T-helper 1 cell (primary cell): ENCODE measurements at places on chromosomes 4 and X.

DNA sequence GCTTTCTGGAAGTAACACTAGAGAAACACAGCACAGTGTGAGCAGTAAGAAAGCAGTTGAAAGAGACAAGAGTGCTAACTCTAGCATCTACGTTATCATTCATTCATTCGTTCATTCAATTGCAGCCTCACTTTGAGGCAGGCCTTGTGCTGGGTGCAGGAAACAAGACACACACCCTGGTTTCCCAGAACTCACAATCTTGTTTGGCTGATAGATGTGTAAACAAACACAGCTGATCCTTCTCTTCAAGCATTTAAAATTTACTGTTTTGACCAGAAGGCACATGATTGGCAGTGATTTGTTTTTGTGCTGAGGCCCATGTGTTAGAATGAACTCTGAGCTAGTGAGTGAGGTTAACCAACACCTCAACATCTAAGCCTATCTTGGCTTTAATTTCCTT is 20.4 kb upstream of the TBC1D9 start:
- DNase-seq = no peak

DNA sequence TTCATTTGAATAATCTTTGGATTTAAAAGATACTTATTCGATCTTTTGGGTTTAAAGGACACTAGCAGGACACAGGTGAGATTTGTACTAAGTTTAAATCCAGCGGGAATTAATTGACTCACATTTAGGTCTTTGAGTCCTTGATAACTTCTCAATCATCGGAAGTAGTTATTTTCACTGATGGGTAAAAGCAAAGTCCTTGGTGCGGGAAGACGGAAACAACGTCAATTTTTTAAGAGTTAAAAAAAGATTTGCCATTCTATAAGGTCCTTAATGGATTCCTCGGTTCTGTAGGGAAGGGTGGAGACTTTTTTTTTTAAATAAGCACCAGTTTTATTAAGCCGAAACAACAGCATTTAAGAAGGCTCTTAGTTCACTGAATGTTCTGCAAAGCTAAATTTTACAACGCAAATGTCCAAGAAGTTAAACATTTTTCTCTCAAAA is 2.9 kb downstream of the TMSB4X start:
- DNase-seq = no peak

- no peak for DNase-seq
Observed at GRCh38 chr4:88779431-88779830, 81.8 kb upstream of the NAP1L5 start.

DNA sequence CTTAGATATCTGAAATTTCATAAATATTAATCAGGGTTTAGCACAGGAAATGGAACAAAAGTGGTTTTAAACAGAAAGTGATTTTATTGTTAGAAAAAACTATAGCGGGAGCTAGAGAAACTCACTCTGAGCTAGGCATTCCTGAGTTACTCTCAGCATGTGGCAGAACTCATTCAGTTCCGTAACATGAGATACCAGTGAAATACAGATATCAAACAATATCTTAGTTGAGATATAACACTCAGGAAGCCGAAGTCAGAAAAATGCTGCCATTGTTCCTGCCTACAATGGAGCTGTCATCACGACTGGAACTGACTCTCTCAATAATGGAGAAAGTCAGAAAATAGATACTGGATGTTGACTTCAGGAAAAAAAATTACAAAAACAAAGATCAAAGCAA is 1428.7 kb downstream of the PCDH18 start:
- DNase-seq = no peak

DNA sequence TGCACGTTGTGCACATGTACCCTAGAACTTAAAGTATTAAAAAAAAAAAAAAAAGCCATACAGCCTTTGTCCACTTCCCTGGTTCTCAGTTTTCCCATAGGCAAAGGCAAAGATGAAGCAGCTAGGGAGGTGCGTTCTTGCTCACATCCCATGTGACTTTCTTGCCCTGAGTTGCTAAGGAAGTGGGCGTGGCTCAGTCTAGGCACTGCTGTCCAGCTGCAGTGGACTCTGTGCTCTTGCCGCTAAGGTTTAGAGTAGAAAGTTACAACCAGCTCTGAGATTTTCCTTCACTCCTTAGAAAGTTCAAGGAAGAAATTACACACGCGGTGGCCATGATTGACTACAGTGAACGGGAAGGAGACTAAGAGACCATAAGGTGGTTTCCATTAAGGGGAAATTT is 144.7 kb downstream of the NAA11 start:
- DNase-seq = no peak

GRCh38 chr4:186104114-186104889 is at the start of gene FAM149A:
FAM149A (plus strand) TSS chr4:186104704.
- DNase-seq = peak; percentile 37

GRCh38 chr4:139282065-139282720 is 2.2 kb upstream of the MGARP start:
- no peak for DNase-seq

DNA sequence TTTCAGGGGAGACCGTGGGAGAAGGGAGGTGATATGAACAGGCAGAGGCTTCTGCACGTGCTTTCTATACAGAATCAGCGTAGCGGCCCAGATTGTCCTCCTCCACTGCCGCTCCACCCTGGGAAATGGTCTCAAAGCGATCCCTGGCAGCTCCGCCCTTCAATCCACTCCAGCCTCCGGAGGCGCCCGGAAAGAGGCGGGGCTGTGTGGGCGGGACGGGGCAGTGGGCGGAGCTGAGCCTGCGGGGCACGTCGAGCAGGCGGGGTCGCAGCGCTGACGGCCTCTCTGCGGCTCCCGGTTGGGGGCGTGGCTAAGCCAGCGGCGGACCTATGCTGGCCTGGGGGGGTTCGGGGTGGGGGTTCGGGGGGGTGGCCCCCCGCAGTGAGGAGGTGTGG is 210 bp upstream of the SMIM10L2A start:
- peak; percentile 78 for DNase-seq

- DNase-seq = no peak
Observed at GRCh38 chrX:109635146-109635545, 10.2 kb upstream of the KCNE5 start.

- no peak for DNase-seq
Observed at GRCh38 chrX:132776486-132777210, 181.8 kb downstream of the HS6ST2 start.

- no peak for DNase-seq
Observed at GRCh38 chrX:40094900-40095582, 2.7 kb downstream of the BCOR start.

- peak; percentile 8 for DNase-seq
Observed at GRCh38 chr4:1592068-1592708, 91.9 kb downstream of the FAM53A start.

DNA sequence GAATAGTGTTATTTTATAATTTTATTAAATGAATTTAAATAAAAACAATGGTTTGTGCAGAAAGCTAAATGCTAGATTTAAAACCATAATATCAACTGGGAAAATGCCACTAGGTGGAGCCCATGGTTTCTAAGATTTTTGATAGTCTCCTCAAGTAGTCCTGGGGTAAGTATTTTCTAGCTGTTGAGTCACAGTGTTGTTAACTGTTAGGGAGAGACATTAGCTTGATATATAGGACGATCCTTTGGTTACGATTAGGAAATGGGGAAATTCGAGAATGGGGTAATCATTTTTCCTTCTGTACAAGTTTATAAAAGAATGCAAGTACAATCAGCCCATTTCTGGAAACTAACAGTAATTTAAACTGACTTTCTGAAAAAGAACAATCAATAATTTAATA is 378.4 kb downstream of the ANKRD50 start:
- no peak for DNase-seq

GRCh38 chr4:183326853-183327252 is 4.6 kb upstream of the CLDN24 start:
- no peak for DNase-seq

GRCh38 chr4:99642725-99643489 is 14.7 kb downstream of the C4orf54 start:
- DNase-seq = no peak

GRCh38 chr4:2248044-2248780 is 6.3 kb upstream of the HAUS3 start:
- DNase-seq = no peak

- no peak for DNase-seq
Observed at GRCh38 chrX:13855689-13856450, 39.0 kb upstream of the GPM6B start.

DNA sequence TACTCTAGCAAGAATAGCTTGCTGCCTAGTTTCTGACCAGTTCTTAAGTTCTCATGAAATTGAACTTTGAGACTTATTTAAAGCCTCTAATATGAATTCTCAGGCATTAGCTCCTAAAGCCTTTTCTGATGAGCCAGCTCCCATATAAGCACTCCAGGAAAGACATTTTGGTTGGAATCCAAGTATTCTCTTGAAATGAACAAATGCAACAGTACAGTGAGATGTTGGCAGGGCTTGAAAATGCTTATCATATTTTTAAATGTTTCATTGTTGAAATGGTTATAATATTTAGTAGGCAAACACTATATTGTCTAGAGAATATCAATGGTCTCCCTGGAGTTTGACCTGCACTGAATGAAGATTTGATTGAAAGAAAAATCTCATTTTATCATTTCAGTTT is 240.3 kb downstream of the ANK2 start:
- no peak for DNase-seq

DNA sequence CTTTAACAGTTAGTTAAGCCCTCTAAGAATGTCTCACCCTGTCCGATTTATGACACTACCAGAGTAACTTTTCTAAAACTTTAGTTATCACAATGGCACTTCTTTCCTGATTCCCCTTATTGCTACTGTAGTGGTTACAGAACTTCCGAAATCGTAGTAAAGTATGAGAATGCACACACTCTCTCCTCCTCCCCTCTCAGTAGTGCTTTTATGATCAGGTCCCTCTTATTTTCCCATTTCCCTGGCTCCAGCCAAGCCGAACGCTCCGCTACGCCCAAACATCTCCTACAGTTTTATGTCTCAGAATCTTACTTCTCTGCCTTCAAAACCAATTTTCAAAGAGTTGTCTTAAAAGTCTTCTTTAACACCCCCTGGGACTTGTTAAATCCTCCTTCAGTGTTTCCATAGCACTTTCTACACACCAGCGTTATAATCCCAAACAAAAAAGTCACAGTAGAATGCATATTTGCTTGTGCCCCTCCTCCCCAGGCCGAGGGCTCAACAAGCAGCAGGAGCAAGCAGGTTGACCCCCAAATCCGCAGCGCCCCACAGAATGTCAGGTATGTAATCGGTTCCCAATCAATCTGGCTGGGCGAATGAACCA is 671 bp downstream of the HPF1 start:
- no peak for DNase-seq

DNA sequence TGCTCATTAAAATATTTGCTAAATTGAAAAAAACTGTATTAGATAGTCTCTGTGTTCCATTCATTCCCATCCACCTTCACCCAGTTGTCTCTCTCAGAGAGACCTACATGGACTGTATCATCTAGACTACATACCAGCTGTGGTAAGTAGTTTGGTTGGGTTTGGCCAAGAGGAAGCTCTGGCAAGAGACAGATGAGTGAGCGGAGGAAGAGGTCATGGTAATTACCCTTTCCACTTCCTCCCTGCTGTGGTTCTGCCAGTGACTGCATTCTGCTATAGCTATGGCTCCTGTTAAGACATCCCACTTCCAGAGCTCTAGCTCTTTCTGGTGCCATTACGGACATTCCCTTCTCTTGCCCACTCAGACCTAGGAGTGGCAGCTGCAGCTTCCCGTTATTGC is 239.0 kb upstream of the MID1 start:
- DNase-seq = no peak

- DNase-seq = no peak
Observed at GRCh38 chr4:159266981-159267868, 164.3 kb downstream of the RAPGEF2 start.

DNA sequence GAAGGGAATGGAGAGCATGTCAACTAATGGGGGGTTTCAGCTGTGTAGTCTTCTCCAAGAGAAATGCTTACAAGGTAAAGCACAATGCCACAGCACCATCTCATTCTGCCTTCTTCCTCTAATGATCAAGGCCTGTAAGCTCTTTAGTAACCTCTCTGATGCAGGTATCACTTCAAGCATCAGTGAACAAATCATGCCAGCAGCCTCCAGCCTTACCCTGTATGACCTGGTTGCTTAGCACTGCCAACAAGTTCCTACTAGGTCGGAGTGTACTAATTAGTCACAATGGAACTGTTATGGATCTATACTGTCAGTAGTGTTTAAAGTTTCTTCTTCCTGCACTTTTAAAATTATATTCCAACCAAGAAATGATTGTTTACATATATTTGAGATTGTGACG is 197.7 kb downstream of the GRID2 start:
- no peak for DNase-seq

- no peak for DNase-seq
Observed at GRCh38 chr4:2172627-2173231, 69.2 kb downstream of the HAUS3 start.

- DNase-seq = no peak
Observed at GRCh38 chrX:53285591-53285990, 4.2 kb upstream of the IQSEC2 start.

DNA sequence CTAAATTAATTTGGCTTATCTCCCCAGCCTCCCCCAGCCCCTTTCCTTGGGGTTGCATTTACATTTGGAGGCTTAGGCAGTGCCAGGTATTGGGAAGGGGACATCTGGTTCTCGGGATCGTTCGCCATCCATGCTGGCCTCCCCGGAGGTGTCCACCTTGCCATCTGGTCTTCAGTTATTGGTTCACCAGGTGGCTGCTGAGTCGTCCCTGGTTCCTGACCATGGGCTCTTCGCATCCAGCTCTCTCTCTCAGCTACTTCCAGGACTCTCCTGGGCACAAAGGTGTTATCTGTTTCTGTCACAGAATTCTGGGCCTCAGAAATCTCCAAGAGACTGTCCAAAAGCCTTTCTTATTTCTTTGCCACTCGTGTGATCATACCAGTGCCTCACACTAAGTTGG is 75.4 kb upstream of the SCOC start:
- no peak for DNase-seq

DNA sequence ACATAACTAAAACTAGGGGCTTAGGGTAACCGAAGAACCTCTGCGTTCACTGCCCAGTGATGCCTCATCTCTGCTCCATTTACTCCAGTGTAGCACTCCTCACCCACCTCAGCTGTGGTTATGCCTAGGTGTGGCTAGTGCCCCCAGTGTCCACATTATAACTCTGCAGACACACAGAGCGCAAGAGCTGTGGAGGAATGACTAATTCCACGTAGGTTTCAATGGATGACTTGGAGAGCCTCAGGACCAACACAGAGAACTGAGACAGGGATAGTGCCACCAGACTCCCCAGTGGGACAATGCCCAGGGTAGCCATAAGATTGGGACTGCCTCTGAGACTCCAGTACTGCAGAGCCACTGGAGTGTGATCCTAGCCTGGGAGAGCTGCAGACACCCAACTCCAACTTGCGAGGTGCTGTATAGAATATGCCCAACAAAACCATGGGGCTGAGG is 542.4 kb upstream of the DIPK2B start:
- no peak for DNase-seq

GRCh38 chrX:8653956-8654355 is 78.0 kb downstream of the ANOS1 start:
- no peak for DNase-seq

- no peak for DNase-seq
Observed at GRCh38 chr4:106355193-106355592, 13.4 kb downstream of the GIMD1 start.

DNA sequence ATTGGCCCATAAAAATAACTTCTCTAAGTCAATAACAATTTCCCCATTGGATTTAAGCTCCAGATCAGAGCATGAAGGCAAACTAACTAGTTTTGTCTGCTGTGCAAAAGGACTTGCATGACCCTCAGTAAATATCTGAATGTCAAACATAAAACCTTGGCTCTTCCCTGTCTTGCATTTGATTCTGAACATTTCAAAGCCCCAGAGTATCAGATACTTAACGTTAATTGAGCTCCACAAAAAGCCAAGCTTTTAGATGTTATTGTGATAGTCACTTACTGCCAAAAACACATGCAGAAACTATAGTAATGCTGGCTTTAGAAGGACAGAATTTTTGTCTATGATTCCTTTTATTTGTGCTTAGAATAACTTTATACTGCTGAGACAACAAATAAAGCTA is 664.2 kb downstream of the ADGRL3 start:
- no peak for DNase-seq
